ENCODE measurements at places on chromosomes 12 and 14. TPM values are rescaled to one million over a fixed set of nuclear protein-coding genes. Genes with fewer than 3 reads are reported as not detected.

The ALX1 gene
- total RNA-seq = not detected

The MUCL1 gene
- not detected for total RNA-seq

The RASSF9 gene
- 0.91 TPM for total RNA-seq

The RXYLT1 gene
- total RNA-seq = 11.9 TPM

The AP5M1 gene
- total RNA-seq = 21.0 TPM

GRCh38 chr14:39036760-39037159 lies 66.3 kb downstream of the SEC23A start:
- no peak for DNase-seq

GRCh38 chr12:103997286-103997900 lies 31.7 kb downstream of the TDG start:
- no peak for DNase-seq

DNA sequence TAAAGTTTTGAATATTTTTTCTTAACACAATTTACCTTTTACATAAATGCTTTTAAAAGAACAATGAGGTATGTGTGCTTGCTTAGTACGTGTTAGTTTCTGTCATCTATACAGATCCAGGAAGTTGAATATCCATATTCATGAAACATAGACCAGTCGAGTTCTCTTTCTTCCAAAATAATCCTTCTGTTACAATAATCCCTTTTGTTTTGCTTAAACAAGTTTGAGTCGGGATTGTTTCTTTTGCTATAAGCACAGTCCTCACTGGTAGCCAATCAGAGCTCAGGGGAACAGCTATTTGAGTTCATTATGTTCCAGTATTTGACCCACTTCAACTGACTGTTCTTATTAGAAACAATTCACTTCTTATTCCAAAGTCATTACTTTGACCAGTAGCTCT lies 214.7 kb upstream of the FLRT2 start:
- no peak for DNase-seq

- DNase-seq = no peak
These were observed 68.8 kb upstream of the IFNG-AS1 start for GRCh38 chr12:67920413-67920812.

DNA sequence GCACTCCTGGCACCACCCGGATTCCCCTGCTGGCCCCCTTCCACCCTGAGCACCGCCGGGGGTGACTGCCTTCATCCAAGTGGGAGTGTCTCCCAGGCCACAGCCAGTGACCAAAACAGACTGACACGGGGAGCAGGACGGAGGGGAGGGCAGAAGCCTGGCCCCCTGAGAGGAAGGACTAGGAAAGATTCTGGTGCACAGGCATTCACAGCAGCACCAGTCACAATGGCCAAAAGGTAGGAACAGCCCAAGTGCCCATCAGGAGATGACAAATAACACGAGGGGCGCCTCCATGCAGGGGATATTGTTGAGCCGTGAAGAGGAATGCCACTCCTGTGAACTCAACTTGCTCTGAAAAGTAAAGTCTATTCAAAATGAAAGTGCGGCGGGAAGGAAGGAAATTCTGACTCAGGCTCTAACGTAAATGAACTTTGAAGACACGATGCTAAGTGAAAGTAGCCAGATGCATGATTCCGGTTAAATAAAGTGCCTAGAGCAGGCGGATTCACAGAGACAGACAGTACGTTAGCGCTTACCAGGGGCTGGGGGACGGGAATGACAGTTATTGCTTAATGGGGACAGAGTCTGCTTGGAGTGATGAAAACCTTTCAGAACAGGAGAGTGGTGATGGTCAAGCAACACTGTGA lies 146.1 kb upstream of the NCOR2 start:
- DNase-seq = no peak

Measured in pancreas (tissue), 10 donors.